ENCODE measurements at places on chromosomes 12 and 14.

- DNase-seq = no peak
Observed at GRCh38 chr12:608921-609320, 54.3 kb downstream of the NINJ2 start.

GRCh38 chr14:36524874-36525745 lies 5.1 kb upstream of the NKX2-1 start:
- DNase-seq = no peak

DNA sequence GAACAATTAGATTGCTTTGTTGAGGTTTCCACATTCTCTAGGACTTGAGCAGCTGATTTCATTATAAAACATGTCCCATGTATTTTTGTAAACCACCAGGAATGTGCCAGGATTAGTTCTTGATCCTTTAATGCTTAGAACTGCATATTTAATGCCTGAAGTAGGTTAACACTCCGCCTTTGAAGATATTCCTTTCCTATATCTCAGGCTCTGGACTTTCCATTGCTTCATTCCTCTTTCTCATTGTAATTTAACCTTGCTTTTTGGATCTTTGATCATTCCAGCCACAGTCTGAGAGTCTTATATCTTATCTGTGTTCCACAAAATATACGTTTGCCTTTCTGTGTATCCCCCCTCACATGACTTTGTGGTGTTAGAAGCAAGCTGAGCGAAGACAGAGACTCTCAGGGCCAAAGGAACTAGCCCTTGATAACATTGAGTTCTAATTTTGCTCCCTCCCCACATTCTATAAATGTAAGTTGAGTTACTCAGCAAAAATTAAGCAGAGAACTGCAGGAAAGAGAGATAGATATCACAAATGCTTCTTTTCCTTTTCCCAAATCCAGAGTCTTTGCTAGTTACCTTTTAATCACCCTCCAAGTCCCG lies 2.4 kb upstream of the CLEC1B start:
- no peak for DNase-seq

- DNase-seq = no peak
Observed at GRCh38 chr14:24802236-24802635, 168.2 kb upstream of the GZMB start.

DNA sequence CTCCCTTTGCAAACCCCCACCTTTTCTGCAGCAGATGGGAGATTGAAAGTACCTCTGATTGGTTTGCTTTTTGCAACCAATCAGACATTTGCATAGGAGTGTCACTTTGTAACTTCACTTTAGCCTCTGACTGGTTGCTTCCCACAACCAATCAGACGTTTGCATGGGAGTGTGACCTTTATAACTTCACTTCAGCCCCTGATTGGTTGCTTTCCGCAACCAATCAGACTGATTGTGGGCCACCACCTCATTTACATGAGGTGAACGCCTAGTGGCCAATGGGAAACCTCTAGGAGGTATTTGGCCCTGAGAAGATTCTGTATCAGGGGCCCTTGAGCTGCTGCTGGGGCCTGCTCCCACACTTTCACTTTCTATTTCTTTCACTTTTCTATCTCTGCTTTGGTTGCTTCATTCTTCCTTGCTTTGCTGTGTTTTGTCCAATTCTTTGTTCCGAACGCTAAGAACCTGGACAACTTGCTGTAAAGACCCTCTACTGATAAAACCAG lies 106.0 kb upstream of the PRICKLE1 start:
- no peak for DNase-seq

GRCh38 chr14:56244138-56244789 lies 126.1 kb downstream of the PELI2 start:
- no peak for DNase-seq

GRCh38 chr12:65022960-65023359 lies 98.1 kb downstream of the WIF1 start:
- no peak for DNase-seq

- peak; percentile 6 for DNase-seq
Observed at GRCh38 chr12:24839268-24839791, 109.6 kb downstream of the BCAT1 start.

GRCh38 chr12:123076604-123077297 lies 74.1 kb downstream of the PITPNM2 start:
- DNase-seq = no peak

GRCh38 chr12:106634206-106634605 lies 51.4 kb downstream of the RFX4 start:
- DNase-seq = no peak

DNA sequence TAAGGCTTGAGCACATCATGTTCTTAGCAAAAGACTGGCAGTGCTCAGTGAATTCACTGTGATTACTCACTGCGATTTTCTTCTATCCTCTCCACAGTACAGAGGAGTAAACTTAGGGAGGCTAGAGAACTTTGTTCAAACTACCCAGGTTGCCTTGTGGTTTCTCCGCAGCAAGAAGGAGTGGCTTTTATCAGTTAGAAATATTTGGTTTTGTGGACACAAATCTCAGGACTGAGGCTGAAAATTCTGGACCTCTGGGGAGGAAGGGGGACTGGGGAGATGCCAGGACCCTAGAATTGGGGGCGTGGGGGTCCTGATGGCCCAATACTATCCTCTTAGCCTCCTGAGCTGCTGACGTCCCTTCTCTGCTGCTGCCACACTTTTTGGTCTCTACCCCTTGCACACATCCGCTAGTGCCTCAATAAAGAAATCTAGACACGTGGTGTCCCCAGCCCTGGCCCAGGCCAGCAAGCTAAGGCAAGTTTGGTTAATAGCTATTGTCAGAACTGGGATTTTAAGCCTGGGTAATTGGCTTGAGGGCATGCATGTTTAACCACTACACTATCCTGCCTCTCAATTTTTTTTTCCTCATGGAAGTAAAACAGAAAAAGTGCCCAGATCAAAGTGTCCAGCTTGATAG lies 842 bp downstream of the OAS2 start:
- DNase-seq = no peak

DNA sequence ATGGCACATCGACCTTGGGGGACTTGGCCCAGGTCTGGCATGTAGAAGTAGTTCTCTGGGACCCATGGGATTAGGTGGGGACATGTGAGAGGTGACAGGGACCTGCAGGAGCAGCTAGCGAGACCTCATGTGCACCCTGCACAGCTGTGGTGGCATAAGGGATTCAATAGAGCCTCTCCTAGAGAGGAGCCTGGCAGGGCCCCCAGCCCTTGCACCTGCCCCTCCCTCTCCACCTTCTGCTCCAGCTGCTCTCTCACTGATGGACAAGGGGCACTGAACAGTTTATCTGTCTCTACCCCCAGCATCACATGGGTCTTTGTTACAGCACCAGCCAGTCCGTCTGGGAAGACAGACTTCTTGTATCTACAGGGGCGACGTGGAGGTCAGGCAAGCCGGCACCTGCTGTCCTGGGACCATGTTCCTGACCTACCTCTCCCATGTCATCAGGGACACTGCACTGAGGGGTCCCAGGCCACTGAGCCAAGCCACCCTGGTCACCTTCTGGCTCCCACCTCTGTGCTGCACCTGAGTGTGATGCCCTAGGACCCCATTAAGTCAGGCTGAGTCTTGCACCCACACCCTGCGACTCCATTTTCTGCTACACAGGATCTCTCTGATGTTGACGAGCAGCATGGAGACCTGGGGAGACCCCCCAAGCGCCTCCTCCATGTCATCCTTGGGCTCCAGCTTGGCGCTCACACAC lies 32.6 kb downstream of the DDX11 start:
- no peak for DNase-seq

- DNase-seq = no peak
Observed at GRCh38 chr12:56080556-56081138, 682 bp downstream of the ERBB3 start.

DNA sequence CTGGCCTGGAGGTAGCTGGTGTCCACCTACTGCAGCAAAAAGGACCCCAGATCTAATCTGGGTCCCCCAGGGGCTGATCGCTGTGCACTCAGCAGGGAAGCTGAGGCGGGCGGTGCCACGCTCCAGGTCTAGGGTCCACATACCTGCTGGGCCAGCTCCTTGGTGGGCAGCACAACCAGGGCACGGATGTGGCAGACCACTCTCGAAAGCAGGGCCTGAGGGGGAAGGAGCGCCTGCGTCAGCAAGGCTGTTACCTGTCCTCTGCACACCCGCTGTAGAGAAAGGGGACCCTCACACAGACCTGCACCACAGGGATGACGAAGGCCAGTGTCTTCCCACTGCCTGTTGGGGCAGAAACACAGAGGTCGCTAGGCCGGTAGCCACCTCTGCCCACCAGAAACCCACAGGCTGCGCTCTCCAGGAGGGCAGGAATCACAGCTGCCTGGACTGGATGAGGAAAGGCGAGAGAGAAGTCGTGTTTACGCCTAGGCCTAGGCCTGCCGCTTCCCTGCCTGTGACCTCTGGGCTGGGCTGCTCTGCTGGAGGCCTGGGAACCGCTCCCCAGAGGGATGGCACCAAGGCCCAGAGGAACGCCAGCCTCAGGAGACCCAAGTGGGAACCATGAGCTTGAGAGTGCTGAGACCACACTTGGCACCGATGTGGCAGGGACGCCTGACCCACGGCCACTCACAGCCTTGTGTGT lies 2.0 kb downstream of the DDX51 start:
- no peak for DNase-seq

DNA sequence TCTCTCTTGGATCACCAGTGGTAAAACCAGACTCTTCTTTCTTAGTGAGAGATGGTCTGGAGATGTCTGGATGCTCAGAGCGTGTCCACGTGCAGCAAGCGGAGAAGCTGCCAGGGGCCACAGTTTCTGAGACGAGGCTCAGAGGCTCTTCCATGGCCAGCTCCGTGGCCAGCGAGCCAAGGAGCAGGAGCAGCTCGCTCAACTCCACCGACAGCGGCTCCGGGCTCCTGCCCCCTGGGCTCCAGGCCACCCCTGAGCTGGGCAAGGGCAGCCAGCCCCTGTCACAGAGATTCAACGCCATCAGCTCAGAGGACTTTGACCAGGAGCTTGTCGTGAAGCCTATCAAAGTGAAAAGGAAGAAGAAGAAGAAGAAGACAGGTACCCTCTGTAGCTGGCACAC lies 69.0 kb downstream of the TECPR2 start:
- DNase-seq = no peak

GRCh38 chr14:54985156-54985555 lies 41.7 kb downstream of the WDHD1 start:
- no peak for DNase-seq

GRCh38 chr12:127773520-127773919 lies 493.4 kb upstream of the TMEM132C start:
- no peak for DNase-seq
